ENCODE measurements at places on chromosomes 7 and 10.

- H3K4me3 ChIP-seq = no peak overlapping the region
- DNase-seq = no peak
- no peaks in the 10 kb centered on the region for H3K4me1 ChIP-seq
- no peaks in the 10 kb centered on the region for H3K27me3 ChIP-seq
Observed at GRCh38 chr10:123026302-123026701, 17.5 kb downstream of the ACADSB start.

DNA sequence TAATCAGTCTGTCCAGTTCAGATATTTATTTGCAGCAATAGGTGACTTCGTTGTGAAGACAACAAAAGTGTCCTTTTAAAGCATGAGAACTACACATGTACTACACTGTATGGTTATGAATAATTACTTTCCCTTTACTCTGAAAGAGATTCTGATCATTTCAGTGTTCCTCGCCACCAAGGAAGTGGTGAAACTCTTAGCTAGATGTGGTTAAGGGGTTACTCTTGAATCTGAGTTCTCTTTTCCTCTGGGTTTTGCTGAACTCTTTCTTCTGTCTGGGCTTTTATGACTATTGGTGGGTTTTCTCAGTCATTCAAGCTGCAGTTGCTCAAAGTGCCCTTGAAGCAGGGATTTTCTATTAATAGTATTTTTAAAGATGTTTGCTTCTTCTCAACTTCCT is 127.9 kb upstream of the SEM1 start:
- H3K4me3 ChIP-seq = no peak overlapping the region
- no peak overlapping the region for H3K27ac ChIP-seq
- no peaks in the 10 kb centered on the region for H3K27me3 ChIP-seq
- DNase-seq = no peak

DNA sequence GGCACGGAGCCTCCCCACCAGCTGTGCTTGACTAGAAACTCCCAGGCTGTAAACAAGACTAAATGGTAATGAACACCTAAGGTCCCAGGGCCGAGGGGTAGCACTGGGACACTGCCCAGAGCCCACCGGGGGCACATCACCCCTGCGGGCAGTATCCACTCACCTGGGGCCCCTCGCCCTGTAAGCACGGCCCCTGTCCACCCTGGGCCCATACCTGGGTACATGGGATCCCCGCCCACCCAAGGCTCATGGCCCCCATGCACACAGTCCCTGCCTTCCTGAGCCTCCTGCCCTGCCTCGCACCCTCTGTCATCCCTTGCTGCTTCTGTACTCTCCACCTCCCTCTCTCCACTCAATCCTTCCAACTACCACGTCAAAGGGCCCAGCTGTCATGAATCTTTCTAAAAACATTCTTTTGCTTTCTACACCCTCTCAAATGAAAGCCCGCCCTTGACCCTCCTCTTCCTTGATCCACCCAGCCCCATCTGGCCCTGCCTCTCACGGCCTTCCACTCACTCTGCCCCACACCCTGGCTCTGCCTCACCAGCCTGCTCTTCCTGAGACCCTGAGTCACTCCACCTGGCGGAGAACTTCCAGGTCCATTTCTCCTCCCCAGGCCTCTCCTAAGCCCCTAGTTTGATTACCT is 173.1 kb downstream of the PARD3 start:
- DNase-seq = no peak
- no peak overlapping the region for H3K27ac ChIP-seq
- H3K36me3 ChIP-seq = no peaks in the 10 kb centered on the region
- H3K4me1 ChIP-seq = no peaks in the 10 kb centered on the region
- H3K4me3 ChIP-seq = no peak overlapping the region

DNA sequence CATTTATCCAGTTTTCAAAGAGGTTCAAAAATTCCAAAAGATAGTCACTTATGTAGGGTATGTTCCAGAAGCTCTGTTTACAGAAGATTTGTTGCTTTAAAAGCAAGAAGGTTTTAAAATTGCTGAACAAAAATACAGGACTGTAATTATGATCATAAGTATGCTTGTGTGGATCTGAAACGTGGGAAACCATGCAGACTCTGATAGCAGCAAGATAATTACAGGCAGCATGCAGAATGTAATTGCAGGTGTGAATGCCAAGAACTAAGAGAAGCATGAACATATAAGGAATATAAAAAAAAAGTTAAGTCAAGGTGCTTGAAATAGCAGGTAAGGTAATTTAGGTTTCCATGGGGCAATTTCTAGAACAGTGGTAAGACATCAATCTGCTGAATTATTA is 405.7 kb downstream of the ARL4A start:
- H3K27ac ChIP-seq = no peak overlapping the region
- H3K4me1 ChIP-seq = no peaks in the 10 kb centered on the region
- no peak for DNase-seq
- no peak overlapping the region for H3K4me3 ChIP-seq
- no peaks in the 10 kb centered on the region for H3K27me3 ChIP-seq

GRCh38 chr10:21161647-21162046 is 264.5 kb upstream of the NEBL start:
- no peak overlapping the region for H3K4me3 ChIP-seq
- H3K27ac ChIP-seq = no peak overlapping the region
- no peaks in the 10 kb centered on the region for H3K36me3 ChIP-seq
- H3K27me3 ChIP-seq = no peaks in the 10 kb centered on the region
- H3K4me1 ChIP-seq = no peaks in the 10 kb centered on the region

DNA sequence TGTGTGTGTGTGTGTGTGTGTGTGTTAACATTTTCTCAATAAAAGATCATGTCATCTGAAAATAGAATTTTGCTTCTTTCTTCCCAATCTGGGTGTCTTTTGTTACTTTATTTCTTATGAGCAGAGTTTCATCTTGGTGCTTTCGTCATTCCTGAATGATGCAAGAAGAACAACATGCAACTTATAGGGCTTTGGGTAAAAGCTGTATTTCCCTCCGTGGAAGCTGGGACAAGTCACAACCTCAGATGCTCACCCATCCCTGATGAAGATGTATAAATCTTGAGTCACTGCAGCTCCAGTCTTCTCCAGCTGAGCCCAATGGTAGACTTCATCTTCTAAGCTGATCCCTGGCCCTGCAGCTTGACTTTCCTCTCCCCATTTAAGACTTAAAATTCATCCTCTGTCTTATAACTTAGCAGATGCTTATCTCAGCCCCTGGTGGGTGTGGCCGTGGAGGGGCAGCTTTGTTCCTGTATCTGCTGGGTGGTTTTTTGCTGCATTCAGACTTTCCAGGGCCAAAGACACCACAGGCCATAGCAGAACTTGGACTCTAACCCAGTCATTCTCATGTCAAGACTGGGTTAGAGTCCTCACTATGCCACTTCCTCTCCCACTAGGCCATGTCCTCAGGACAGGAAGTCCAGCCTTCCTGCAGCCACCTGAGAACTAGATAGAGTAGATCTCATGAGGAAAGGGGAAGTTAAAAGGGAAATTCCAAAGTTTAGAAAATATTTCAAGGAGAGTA is 356.4 kb downstream of the TNS3 start:
- no peak overlapping the region for H3K4me3 ChIP-seq
- no peaks in the 10 kb centered on the region for H3K27me3 ChIP-seq
- H3K27ac ChIP-seq = no peak overlapping the region

DNA sequence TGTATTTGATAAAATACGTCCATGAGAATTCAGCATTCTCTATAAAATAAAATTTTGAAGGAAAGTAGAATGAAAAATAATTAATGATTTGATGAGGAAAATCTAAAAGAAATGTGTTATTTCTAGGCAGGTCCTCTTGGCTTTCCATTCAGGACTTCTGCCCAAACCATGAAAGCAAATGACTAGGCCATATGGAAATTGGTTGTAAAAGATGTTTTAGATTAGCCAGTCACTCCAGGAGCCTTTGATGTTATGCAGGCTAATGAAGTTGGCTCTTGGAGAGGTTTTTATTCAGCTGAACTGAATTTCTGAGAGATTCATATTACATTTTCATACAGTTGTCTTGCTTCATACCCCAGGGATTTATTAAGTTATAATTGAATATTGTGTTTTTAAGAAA is 452.8 kb downstream of the SDK1 start:
- DNase-seq = no peak
- H3K4me1 ChIP-seq = no peaks in the 10 kb centered on the region
- no peaks in the 10 kb centered on the region for H3K36me3 ChIP-seq
- H3K27me3 ChIP-seq = no peaks in the 10 kb centered on the region
- H3K4me3 ChIP-seq = no peak overlapping the region

DNA sequence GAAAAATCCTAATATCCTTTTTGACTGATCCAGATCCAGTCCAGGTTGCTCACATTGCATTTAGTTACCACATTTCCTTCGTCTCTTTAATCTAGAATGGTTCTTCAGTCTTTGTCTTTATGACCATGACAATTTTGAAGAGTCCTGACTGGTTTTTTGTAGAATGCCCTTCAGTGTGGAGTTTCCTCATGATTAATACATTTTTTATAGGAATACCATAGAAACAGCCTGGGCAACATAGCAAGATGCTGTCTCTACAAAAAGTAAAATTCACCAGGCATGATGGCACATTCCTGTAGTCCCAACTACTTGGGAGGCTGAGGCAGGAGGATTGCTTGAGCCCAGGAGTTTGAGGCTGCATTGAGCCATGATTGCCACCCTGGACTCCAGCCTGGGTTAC is 285.0 kb upstream of the KAT6B start:
- H3K4me1 ChIP-seq = no peaks in the 10 kb centered on the region
- no peak for DNase-seq
- no peaks in the 10 kb centered on the region for H3K36me3 ChIP-seq
- H3K27ac ChIP-seq = no peak overlapping the region
- H3K4me3 ChIP-seq = no peak overlapping the region

GRCh38 chr10:125015356-125015944 is 73.5 kb downstream of the ZRANB1 start:
- H3K36me3 ChIP-seq = no peaks in the 10 kb centered on the region
- H3K27me3 ChIP-seq = no peaks in the 10 kb centered on the region
- no peaks in the 10 kb centered on the region for H3K4me1 ChIP-seq
- H3K4me3 ChIP-seq = no peak overlapping the region
- no peak overlapping the region for H3K27ac ChIP-seq
- no peak for DNase-seq

- H3K4me1 ChIP-seq = no peaks in the 10 kb centered on the region
- no peaks in the 10 kb centered on the region for H3K27me3 ChIP-seq
- H3K4me3 ChIP-seq = no peak overlapping the region
- no peak for DNase-seq
- H3K36me3 ChIP-seq = no peaks in the 10 kb centered on the region
Observed at GRCh38 chr7:94206295-94206694, 188.4 kb upstream of the COL1A2 start.

- no peaks in the 10 kb centered on the region for H3K27me3 ChIP-seq
- no peak for DNase-seq
- H3K4me1 ChIP-seq = no peaks in the 10 kb centered on the region
- peaks cover 93% of the 10 kb centered on the region for H3K36me3 ChIP-seq
- no peak overlapping the region for H3K27ac ChIP-seq
Observed at GRCh38 chr10:5762531-5762930, 50.7 kb downstream of the GDI2 start.

DNA sequence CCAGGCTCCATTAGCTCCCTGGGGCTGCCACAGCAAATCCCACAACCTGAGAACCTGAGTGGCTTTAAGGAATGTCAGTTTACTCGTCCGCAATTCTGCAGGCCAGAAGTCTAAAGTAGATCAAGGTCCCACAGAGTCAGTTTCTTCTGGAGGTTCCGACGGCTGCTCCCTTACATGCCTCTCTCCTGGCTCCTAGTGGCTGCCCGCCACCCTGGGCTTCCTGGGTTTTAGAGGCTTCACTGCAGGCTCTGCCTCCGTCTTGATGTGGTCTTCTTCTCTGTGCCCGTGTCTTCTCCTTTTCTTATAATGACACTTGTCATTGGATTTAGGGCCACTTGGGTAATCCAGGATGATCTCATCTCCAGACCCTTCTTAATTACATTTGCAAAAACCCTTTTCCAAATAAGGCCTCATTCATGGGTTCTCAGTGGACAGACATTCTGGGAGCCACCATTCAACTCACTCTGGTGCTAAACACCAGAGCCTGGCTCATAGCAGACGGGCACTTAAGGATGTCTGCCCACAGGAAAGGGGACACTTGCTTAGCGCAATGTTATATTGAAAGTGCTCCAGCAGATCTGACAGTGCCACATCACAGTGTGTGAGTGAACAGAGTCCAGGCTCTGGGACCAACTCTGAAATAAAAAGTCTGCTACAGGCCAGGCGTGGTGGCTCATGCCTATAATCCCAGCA is 77.6 kb downstream of the VWC2 start:
- no peaks in the 10 kb centered on the region for H3K36me3 ChIP-seq
- H3K27me3 ChIP-seq = no peaks in the 10 kb centered on the region
- no peak overlapping the region for H3K4me3 ChIP-seq
- H3K27ac ChIP-seq = no peak overlapping the region
- H3K4me1 ChIP-seq = no peaks in the 10 kb centered on the region

DNA sequence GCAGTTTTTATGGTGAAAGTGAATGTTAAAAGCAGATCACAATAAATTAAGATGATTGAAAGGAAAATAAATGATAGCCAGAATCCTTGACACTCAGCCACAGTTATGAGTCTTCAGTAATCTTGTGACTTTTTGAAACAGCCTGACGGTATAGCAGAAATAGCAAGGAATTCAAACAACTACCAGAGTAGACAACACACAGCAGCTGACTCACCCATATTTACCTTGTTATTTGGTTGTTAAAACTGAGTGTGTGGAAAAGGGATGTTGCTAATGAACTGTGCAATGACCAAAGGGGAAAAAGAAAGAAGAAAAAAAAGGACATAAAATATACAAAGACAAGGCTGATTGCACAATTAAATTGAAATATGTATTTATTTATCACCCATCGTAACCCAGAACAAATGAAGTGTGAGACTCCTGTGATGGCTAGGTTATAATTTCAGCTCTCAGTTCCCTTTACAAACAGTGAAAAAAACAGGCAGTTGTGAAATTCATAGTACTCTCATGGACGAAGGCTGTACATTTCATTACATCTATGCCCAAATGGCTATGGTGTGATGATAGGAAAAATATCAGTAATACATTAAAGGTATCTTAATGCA is 1023.0 kb upstream of the SORCS1 start:
- H3K36me3 ChIP-seq = no peaks in the 10 kb centered on the region
- no peak for DNase-seq
- H3K4me1 ChIP-seq = no peaks in the 10 kb centered on the region
- no peaks in the 10 kb centered on the region for H3K27me3 ChIP-seq
- no peak overlapping the region for H3K27ac ChIP-seq

DNA sequence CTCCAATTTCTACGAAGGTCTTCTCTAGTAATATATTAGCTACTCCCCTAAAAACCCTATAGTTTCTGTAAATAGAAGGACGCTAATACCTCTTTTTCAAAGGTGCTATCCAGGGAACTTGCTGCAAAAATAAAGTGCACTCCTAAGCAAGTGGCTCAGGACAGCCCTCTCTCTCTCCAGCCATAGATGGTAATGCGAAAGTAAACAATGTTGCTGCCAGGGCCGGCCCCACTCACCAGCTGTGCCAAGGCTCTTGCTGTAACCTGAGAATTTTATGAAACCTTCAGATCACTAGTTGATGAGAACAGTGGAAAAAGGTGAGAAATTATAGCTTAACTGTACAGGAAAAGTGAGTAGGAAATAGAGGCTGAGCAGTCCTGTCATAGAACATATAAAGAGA is 10.9 kb upstream of the TAS2R39 start:
- no peaks in the 10 kb centered on the region for H3K27me3 ChIP-seq
- no peak for DNase-seq
- H3K27ac ChIP-seq = no peak overlapping the region
- no peak overlapping the region for H3K4me3 ChIP-seq
- H3K4me1 ChIP-seq = no peaks in the 10 kb centered on the region

- DNase-seq = no peak
- H3K4me3 ChIP-seq = no peak overlapping the region
- H3K36me3 ChIP-seq = no peaks in the 10 kb centered on the region
- H3K27me3 ChIP-seq = no peaks in the 10 kb centered on the region
Observed at GRCh38 chr7:80699721-80700256, 61.3 kb downstream of the CD36 start.

- no peak overlapping the region for H3K27ac ChIP-seq
- DNase-seq = no peak
- no peak overlapping the region for H3K4me3 ChIP-seq
Observed at GRCh38 chr7:5349005-5349380, 66.2 kb downstream of the SLC29A4 start.

Data from K562 (cell line).